ENCODE measurements at places on chromosomes 5 and 9. TPM values are rescaled to one million over a fixed set of nuclear protein-coding genes. Genes with fewer than 3 reads are reported as not detected.

DNA sequence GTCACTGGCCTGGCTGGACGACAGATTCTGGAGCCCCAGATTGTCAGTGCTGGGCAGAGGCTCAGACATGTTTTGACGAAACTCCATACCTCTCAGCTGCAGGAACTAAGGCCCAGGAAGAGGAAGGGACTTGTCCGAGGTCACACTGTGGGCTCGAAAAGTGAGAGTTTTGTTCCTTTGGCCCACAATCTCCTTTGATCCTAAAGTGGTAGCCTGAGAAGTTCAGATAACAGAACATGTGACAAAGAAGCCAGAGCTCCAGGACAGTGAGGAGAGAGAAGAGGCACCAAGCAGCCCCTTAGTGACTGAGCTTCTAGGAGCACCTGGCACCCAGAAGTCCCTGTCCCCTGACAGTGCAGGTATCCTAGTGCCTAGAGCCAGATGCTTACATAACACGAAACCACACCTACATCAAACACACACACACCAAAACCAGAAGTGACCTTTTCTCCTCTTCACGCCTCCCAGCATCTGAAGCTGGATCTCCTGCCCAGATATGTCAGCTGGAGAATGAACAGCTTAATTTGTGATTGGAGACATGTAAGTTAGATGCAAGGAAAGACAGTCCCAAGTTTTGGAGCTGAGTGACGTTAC lies 88.9 kb downstream of the ADRB2 start:
- no peaks in the 10 kb centered on the region for H3K4me1 ChIP-seq
- H3K27ac ChIP-seq, result no peak overlapping the region
- DNase-seq, result no peak
- no peak overlapping the region for H3K4me3 ChIP-seq

DNA sequence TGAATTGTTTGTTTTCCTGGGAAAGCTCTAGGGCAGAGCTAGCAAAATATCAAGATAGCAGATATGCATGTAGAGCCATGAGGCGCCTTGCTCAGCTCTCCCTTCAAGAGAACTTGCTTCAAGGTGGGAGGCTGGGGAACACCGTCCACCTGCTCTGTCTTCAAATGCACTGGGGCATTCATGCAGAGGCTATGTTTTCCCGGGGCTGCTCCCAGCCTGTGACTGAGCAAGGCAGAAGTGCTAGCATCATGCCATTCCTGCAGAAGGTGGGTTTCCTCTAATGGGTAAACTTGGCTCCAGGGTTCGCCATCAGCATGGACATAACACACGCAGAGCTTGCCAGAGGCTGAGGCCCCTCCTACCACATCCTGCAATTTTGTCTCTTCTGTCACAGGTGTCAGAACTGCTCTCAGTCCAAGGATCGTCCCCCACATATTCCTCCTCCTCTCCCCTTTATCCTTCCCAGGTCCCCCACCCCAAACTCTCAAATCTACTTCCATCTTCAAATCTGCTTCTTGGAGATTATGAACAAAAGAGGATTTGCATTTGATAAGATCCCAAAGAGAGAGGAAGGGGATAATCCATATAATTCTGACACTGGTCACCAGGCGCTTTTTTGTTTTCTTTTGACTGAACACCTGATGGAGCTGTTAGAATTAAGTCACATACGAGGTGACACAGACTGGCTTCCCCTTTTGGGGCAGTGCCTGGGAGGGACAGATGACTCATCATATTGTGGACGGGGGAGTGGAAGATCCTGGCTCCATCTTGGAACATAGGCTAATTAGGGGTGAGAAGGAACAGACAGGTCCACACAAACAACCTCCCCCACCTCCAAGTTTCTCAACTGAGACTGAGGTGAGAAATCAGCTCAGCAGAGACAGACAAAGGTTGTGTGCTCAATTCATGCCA lies 85.0 kb upstream of the TAF11L2 start:
- DNase-seq, result no peak
- H3K27me3 ChIP-seq, result no peaks in the 10 kb centered on the region
- no peaks in the 10 kb centered on the region for H3K4me1 ChIP-seq

DNA sequence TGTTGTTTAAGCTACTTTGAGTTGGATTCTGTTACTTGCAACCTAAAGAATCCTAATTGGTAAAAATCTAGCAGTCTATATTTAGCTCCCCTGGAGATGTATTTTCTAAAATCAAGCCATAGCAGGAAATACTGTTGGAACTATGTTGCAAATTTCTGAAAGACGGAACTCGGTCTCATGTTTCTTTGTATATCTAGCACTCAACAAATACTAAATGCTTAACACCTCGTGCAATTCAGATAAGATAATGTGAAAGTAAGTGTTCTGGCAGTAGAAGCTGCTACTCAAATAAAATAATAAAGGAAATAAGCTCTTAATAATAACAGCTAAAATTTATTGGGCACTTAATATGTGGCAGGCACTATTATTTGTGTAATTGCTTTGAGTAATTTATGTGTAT lies 10.9 kb upstream of the PRELID2 start:
- no peak for DNase-seq
- H3K36me3 ChIP-seq, result no peaks in the 10 kb centered on the region
- H3K27ac ChIP-seq, result no peak overlapping the region
- no peak overlapping the region for H3K4me3 ChIP-seq
- H3K4me1 ChIP-seq, result no peaks in the 10 kb centered on the region

Gene PCDHGA9
- total RNA-seq, result not detected
